ENCODE measurements at places on chromosomes 13 and 19.
A peak's percentile ranks its signal among the peaks of the same experiment; 100 is the strongest.

GRCh38 chr13:27425918-27426630 is 1.7 kb downstream of the GTF3A start:
- DNase-seq: peak; percentile 48

GRCh38 chr13:79589603-79590393 is 108.8 kb downstream of the NDFIP2 start:
- DNase-seq: no peak

DNA sequence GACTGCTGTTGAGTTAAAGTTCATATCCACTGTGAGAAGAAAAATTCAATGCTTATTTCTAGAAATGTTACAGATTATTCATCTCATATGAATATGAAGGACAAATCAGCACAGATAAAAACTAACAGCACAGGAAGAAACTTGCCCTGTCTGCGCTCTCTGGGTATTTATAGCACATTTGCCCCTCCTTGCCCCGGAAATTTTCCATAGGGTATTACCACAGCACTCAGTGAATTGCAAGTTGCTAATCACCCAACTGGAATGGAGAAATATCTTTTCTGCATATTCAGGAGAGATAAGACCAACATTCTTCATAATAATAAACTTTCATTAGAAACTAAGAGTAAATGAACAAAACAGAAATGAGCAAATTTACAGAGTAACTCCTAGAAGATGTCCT is 318.0 kb upstream of the KLF12 start:
- no peak for DNase-seq

- no peak for DNase-seq
These were observed 9.6 kb upstream of the RSPH6A start for GRCh38 chr19:45824531-45825262.

- DNase-seq: no peak
These were observed 79.1 kb downstream of the ZNF429 start for GRCh38 chr19:21584537-21584936.

DNA sequence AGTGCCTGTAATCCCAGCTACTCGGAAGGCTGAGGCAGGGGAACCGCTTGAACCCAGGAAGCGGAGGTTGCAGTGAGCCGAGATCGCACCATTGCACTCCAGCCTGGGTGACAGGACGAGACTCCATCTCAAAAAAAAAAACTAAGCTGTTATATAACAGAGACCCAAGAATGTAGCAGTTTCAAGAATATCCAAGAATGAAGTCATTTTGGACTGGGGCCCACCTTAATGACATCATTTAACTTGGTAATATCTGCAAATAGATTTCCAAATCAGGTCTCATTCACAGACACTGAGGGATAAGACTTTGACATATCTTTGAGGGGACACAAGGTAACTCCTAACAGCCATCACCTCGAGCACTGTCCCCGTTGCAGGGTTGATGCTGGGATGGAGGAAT is 36.5 kb upstream of the MRI1 start:
- no peak for DNase-seq

- no peak for DNase-seq
These were observed 21.4 kb upstream of the USP12 start for GRCh38 chr13:27192973-27193372.

DNA sequence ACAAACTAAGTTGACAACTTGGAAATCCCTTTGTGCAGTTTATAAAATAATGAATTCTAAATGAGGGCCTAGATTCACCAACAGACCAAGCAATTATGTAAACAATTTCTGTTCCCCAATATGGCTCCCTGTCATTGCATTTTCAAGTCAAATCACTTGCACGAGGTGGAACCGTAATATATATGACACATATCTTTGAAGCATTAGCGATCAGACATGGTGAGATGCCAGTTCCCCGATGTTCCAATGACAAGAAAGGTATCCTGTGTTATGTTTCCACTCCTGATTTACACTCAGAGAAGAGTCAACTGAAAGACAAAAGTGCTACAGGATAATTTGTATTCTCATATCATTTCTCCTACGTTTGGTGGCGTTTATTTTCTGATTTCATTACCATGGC is 108.5 kb upstream of the TDRD3 start:
- no peak for DNase-seq

GRCh38 chr19:10420444-10421239 is at the start of gene PDE4A:
PDE4A (plus strand) TSS chr19:10420538; CDS start chr19:10420765, 227 bp downstream.
- no peak for DNase-seq

- no peak for DNase-seq
These were observed 200.8 kb upstream of the SGCG start for GRCh38 chr13:22979952-22980351.

GRCh38 chr13:44710576-44710975 is 134.4 kb upstream of the TSC22D1 start:
- DNase-seq: peak; percentile 66

GRCh38 chr19:55654868-55655647 is at the start of gene U2AF2:
U2AF2 (plus strand) TSS chr19:55655035; CDS start chr19:55655105, 70 bp downstream.
- peak; percentile 83 for DNase-seq

DNA sequence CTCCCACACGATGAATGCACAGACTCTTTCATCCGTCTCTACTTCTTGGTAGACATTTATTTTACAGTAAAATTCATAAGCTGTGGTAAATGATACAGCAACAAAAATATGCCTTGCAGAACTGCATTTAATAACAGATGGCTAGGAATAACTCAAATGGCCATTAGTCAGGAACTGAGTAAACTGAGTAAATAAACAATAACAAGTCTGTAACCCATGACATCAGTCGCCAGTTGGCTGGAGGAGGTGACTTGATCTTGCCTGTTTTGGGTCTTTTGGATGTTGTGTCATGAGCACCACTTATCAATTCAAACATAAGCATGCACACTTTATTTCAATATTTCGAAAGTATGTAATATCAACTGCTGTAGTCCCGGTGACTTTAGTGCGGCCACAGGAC is 632.6 kb upstream of the ARGLU1 start:
- DNase-seq: no peak

GRCh38 chr13:55394470-55394869 is 1746.2 kb upstream of the PRR20A start:
- DNase-seq: no peak

DNA sequence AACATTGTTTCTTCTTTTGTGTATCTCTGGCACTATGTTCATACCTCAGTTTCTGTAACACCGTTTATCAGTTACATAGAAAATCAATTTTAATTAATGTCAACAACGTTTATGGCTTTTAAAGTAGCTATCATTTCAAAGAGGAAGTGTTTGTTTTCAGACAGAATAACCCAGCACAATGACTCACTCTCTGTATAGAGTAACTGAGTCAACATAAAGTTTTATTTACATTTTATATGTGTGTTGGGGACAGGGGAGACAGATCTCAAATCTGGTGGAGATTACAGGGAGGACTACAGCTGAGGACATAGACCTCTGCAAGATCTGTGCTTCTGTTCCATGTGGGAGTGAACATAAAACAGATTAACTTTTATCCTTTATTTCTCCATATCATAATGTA is 2590.1 kb downstream of the PCDH9 start:
- no peak for DNase-seq

DNA sequence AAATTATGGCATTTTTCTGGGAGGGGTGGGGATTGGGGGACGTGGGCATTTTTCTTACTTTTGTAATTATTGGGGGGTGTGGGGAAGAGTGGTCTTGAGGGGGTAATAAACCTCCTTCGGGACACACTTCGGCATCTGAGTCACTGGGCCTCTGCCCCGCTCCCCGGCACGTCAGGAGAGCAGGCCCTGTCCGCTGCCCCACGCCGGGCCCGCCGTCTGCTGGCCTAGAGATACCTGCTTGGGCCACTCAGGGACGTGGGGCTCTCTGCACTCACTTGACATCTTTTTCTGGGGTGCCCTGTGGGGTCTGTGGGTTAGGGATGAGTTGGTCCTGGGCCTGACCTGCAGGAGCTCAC is 3.5 kb upstream of the FTL start:
- DNase-seq: no peak

- DNase-seq: peak; percentile 76
These were observed 11.5 kb upstream of the CNFN start for GRCh38 chr19:42401365-42402303.

DNA sequence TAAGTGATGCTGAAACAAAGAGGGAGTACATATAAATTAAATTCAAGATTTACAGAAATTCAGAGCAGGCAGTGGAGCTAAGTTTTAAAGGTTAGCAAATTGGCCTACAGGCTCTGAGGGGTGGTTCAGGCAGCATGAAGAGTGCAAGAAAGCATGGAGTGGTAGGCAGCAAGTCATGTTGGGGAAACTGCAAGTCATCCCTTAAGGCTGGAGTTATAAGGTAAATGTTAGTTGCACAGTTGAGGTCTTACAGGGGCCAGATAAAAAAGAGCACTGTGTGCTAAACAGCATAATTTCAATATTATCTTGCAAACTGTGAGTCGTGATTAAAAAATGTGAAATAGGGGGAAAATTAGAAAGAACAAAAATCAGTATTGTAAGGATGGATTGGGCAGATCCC is 106.2 kb downstream of the VWA8 start:
- no peak for DNase-seq

DNA sequence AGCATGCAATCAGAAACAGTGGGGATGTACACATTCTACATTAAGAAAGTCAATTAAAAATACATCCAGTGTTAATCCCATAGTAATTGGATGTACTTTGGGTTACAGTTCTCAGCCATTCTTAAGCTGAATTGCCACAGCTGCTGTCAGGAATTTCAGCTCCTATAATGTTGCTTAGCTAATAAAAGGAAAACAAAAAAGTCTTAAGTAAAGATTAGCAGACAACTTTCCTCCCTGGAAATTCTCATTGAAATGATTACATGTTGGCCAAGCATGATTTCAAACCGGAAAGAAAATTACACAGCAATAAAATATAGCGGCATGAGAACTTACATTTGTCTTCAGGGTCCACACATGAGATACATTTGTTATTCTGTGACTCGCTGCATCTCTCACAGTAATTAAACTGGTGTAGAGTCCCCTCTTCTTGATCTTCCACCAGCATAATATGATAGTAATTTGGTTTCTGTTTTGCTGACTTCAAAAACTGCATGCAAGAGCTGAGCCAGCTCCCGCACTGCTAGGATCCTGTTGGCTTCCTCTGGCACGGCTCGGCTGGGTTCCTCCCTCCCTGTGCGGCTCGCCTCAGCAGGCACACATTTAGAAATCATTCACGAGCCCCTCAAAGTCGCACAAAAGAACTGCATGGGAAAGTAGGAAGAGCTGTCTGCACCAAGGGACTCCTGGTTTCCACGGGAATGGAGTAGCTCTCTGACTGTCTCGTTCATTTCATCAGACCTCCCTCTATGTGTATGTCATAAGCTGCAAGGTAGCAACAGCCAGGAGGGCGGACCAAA is at the start of gene HTR2A:
HTR2A (minus strand) TSS at position 713 of the 797 bp plus-strand sequence. CDS start 1,147 bp downstream, outside the sequence.
- no peak for DNase-seq

GRCh38 chr13:90883592-90883991 is 463.9 kb upstream of the MIR17HG start:
- DNase-seq: no peak

- DNase-seq: peak; percentile 85
These were observed 5.8 kb upstream of the ERCC2 start for GRCh38 chr19:45376045-45376724.

DNA sequence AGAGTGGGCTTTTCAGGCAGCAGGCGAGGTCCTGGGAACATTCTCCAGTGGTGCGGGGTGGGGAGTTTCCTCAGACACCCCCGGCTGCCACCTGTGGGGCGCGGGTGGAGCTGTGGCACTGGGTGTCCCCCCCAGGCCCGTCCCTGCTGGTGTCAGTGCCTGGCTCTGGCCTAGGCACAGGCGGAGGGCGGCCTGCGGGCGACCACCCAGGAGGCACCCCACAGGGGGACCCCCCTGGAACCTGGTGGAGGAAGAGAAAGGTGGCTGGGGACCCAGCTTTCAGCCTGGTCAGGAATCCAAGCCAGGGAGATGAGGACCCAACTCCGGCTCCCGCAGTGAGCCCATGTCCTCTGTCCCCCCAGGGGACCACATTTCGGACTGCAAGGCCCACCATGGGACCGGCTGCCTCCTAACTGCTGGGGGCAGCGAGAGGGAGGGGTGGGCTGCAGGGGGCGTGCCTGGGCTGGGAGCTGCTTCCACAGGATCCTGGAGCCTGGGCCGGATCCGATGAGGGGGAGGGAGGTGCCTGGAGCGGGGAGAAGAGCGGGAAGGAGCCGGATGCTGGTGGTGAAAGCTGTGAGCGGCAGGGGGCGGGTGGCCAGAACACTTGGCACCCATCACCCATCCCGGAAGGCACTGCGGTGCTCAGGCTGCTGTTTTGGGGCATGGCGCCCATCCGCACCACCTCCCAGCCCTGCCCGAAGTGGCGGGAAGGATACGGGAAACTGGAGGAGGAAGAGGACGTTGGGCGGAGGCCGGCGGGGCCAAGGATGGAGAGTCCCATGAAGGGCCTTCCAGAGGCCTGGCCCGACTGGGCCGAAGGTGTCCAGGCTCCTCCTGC is 5.5 kb upstream of the CTXN1 start:
- DNase-seq: no peak

All from HTR-8/SVneo (cell line).